ENCODE measurements at places on chromosomes 13 and 19. TPM values are rescaled to one million over a fixed set of nuclear protein-coding genes. Genes with fewer than 3 reads are reported as not detected.

TMEM38A gene
- 2.3 TPM for total RNA-seq

ZNF613 gene
- total RNA-seq: 4.9 TPM

CYP4F11 gene
- not detected for total RNA-seq

TLE2 gene
- total RNA-seq: 13.7 TPM

TRPM4 gene
- 16.5 TPM for total RNA-seq

HSPBP1 gene
- total RNA-seq: 31.8 TPM

SULT2B1 gene
- total RNA-seq: not detected

TLE6 gene
- total RNA-seq: 1.6 TPM

C19orf33 gene
- total RNA-seq: 9.8 TPM

VSIG10L gene
- 0.29 TPM for total RNA-seq

CNFN gene
- not detected for total RNA-seq

NKG7 gene
- total RNA-seq: not detected

CTU1 gene
- total RNA-seq: 5.0 TPM

AKT2 gene
- total RNA-seq: 49.1 TPM

SEMA6B gene
- 116 TPM for total RNA-seq

MCOLN1 gene
- 7.0 TPM for total RNA-seq

LILRA6 gene
- total RNA-seq: not detected

SLAIN1 gene
- total RNA-seq: 4.0 TPM

C3 gene
- 0.27 TPM for total RNA-seq

ACP7 gene
- 0.27 TPM for total RNA-seq

SIGLEC14 gene
- not detected for total RNA-seq

ZNF558 gene
- total RNA-seq: 3.3 TPM

PCDH8 gene
- total RNA-seq: not detected

TGFB1 gene
- total RNA-seq: 45.9 TPM

CPB2 gene
- total RNA-seq: not detected

PRODH2 gene
- not detected for total RNA-seq

SPRED3 gene
- 11.0 TPM for total RNA-seq

ZNF579 gene
- 5.1 TPM for total RNA-seq

GAPDHS gene
- total RNA-seq: not detected

ZNF626 gene
- total RNA-seq: 13.5 TPM

SLC6A16 gene
- 1.3 TPM for total RNA-seq

RNF17 gene
- total RNA-seq: not detected
